SK-MEL-5 (cell line): ENCODE measurements at places on chromosomes 7 and 10. TPM values are rescaled to one million over a fixed set of nuclear protein-coding genes. Genes with fewer than 3 reads are reported as not detected.
A peak's percentile ranks its signal among the peaks of the same experiment; 100 is the strongest.

DNA sequence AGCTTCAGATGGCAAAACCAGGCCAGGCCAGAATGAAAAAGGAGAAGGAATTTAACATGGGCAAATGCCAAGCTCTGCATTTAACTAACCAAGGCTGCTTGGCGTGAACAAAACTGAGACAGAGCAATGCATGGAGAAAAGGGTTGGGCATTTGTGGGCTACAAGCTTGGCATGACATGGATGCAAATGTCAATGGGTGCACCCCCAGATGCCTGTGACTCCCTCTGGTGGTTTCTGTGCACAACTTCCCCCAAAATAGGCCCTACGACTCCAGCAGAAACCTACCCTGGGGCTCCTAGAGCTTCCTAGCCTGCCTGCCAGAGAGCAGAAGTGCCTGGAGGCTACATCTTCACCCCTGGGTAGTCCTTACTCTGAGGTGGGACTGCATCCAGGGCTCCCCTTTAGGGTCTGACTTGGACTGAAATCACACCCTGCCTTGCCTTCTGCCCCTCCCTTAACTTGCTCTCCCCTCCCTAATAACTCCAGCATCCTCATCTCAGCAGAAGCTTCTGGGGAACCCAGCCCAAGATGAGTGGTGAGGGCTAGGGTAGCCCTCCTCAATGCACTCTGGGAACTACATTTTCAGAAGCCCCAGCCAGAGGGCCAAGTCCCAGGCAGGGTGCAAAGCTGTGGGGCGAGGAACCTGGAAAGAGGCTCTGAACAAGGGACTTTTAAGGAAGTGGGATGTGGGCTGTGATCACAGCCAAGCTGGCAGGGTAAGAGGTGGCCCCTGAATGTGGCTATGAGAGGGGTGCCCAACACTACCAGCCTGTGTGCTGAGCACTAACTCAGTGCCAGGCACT is 11.3 kb downstream of the GPRIN2 start:
- peak; percentile 14 for DNase-seq

- no peak for DNase-seq
These were observed 69.9 kb upstream of the FGL2 start for GRCh38 chr7:77269360-77270093.

GRCh38 chr10:126969310-126969709 is 64.1 kb downstream of the DOCK1 start:
- peak; percentile 44 for DNase-seq

Gene SRRM3
- total RNA-seq, result 13.1 and 16.4 TPM in 2 replicates
